Stimulated activated CD4-positive, alpha-beta T cell treated with anti-CD3 and anti-CD28 coated beads, Interleukin-15, amount 100 ng/mL, for 24 hours (primary cell): ENCODE measurements at places on chromosomes 13 and 19.

DNA sequence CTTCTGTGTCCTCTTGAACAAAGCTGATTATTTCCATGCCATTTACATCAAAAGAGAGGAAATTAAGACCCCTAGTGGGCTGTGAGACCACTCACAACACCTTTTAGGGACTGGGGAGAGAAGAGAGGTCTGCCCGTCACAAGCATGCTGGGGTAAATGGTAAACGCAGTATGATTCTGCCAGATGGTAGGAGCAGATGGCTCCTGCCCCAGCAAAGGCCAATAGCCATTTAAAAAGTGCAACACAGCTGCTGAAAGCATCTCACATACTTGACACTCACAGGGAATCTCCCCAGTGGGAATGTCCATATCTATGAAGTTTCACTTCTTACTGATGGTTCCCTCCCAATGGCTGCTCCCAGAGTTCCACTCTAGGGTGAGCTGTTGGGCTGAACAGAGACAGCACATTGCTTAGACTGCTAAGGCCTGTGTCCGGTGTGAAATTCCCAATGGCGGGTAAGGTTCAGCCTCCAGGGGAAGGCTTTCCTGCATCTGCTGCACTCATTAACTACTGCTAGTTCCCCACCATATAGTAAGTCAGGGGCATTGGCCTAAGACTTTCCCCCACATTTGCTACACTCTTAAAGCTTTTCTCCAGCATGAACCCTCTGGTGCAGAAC is 7.4 kb downstream of the ZNF671 start:
- DNase-seq, result no peak

- no peak for DNase-seq
Measured at GRCh38 chr19:1042689-1043511, 3.0 kb downstream of the ABCA7 start.

DNA sequence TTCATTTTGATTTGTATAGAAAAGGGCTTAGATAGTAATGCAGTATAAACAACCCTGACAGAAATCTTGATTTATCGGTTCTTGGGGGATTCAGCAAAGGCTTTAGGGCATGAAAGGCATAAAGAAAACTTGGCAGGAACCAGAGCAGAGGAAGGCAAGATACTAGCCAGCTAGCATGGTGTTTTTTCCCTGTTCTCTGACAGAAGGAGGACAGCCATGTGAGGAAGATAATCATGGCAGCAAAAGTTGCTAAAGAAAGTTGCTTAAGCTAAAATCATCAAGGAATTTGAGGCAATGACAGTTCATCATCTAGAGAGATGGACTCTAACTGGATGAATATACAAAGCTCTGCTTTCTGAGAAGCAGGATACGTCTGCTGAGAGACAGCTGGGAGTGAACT is 294.1 kb downstream of the KCNRG start:
- no peak for DNase-seq

DNA sequence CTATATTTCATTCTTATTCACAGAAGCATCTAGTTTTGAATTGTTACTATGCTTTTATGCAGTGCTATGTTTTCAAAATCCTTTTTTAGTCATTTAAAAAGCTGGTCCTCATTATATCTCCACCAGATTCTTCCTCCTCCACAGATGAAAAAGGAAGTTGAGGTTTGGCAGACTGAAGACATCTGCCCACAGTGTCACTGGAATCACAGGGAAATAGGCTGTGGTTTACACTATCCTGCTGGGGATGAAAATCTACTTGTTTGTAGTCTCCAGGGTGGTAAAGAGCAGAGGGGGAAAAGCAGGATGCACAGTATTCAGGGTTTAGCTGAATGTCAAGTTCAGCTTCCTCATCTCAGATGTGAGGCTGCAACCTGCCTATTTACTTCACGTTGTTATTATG is 351.2 kb downstream of the DNAJC15 start:
- no peak for DNase-seq

DNA sequence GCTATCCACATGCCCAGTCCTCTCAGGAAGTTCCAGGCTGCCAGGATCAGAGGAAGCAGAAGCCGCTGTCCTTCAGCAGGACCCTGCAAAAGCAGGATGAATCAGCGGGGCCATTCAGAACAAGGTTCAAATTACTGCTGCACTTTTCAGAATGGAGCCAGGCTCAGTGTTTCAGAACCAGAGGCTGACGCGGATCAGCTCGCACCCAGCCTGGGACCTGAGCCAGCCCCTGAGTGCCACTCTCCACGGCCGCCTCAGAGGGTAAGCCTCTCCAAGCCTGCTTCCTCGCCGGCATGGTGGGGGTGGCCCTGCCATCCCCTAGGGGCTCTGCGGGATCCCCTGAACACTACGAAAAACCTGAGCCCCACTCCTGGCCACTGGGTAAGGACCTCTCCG is 24.7 kb downstream of the RASA3 start:
- DNase-seq, result no peak

- DNase-seq, result no peak
Measured at GRCh38 chr19:40163541-40164129, 27.6 kb upstream of the MAP3K10 start.

DNA sequence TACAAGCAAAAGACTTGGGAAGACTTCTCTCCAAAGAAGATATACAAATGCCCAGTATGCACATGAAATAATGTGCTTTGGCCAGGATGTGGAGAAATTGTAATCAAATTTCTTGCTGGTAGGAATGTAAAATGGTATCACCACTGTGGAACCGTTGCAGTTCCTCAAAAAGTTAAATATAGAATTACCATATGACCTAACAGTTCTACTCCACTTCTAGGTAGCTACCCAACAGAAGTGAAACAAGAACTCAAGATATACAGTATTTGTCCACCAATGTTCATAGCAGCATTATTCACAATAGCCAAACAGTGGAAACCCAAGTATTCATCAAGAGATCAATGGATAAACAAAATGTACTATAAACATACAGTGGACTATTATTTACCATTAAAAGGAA is 95.0 kb upstream of the KLF5 start:
- DNase-seq, result no peak

DNA sequence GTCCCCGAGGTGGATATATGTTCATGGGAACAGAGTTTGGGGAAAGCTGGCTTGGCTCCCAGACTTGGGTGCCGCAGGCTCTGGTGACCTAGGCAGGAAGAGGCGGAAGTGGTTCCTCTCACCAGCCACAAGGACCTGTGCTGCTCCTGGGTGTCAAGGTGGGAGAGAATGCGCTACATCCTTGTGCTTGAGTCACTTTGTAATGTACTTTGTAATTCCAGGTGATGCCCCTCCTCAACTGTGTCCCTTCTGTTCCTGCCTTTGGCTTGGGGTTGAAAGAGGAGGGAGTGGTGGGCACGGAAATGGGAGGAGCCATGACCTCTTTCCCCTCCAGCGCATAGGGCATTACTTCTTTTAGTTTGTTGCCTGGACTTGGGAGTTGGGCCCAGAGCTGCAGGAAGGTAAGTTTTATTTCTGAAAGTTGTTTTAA is 10.9 kb downstream of the GARRE1 start:
- DNase-seq, result no peak

- DNase-seq, result no peak
Measured at GRCh38 chr13:112751617-112752016, 61.8 kb downstream of the ATP11A start.

DNA sequence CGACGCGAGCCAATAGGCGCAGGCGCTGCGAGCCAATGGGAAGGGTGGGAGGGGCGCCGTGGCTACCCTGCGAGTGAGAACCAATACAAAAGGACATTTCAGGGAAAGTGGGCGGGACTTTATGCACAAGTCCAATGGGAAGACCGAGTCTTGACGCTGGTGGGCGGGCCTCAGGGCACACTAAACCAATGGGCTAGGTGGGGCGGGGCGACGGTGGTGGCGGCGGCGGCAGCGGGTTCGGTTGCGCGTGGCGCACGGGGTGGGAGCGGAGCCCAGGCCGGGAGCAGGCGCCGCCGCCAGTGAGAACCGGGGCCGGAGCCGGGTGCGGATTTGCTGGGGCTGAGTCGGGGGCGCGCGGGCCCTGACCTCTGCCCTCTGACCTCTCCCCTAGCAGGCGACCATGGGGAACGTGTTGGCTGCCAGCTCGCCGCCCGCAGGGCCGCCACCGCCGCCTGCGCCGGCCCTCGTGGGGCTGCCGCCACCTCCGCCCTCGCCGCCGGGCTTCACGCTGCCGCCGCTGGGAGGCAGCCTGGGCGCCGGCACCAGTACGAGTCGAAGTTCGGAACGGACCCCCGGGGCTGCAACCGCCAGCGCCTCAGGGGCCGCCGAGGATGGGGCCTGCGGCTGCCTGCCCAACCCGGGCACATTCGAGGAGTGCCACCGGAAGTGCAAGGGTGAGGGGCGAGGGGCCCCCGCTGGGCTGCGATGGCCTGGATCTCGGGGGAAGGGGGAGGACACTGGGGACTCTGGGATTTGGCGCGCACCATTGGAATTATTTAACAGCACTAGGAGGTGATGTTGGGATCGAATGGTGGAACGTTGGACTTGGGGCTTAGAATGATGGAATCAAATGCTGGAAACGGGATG is at the start of gene TOMM40:
TSS of gene TOMM40 (plus strand) at position 239 of the 867 bp plus-strand sequence. CDS start at position 401, 162 bp downstream.
- DNase-seq, result peak; percentile 100

DNA sequence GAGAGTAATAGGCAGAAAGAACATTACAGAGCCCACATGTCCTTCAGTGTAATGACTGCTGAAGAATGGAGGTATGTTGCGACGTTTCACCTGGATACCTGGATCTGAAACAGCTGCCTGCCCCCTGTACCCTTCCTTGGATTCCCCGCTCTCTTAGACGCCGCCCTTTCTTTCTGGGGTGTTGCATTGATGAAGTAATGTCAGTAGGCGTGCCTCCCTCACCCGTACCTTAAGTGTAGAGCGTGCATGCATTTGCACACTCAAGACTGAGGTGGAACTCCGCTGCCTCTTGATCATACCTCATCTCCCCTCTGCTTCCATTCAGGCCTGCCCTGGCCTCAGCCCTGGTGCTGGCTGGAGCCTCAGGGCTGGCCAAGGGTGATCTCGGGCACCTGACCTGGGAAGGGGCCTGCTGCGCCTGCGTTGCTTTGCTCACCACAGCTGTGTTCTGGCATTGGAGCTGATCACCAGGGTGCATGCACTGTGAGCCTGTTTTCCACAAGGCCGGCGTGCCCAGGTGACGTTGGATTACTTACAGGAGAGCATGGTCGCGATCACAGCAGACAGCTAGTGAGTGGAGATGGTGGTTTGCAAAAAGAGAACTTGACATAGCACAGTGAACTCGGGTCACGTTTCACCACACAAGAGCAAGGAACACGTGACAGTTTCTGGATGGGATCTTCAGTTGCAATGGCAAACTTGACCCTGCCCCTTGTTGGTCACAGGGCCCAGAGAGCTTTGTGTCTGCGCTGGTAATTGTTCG is 99.0 kb downstream of the ARHGEF7 start:
- DNase-seq, result no peak

DNA sequence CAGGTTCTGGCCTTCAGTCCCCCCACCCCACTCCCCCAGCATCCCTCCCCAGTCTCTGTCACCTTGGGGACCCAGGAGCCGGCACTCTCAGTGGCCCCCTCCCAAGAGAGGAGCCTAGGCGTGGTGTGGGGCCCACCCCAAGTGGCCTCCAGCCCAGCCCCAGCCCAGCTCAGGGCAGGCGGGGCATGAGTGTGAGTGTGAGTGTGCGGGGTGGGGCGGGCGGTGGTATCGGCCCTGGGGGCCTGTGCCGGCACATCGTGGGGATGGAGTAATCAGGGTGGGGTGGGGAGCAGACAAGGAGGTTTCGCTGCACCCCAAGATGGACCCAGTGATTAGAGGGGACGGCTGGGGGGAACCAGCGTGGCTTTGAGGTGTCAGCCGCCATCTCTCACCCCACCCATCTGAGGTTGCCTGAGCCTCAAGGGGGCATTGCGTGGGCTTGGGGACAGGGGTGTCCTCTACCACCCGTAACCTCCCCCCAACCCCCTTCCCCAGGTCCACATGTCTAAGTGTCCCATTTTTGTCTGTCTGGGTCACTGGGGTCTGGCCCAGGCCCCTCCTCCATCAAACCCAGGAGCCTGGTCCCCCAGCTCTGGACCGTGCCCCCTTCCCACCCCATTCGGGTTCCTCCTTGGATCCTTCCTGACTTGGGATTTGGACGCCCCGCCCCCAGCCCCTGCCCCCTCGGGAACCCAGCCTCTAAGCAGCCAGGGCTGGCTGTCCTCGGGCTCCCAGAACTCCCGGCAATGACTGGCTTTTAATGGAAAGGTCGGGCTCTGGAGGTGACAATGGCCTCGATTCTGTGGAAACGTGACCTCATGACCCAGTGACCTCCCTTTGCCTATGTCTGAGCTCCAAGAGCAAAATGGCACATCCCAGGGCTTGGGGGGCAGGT is 6.9 kb upstream of the SULT2B1 start:
- DNase-seq, result no peak

DNA sequence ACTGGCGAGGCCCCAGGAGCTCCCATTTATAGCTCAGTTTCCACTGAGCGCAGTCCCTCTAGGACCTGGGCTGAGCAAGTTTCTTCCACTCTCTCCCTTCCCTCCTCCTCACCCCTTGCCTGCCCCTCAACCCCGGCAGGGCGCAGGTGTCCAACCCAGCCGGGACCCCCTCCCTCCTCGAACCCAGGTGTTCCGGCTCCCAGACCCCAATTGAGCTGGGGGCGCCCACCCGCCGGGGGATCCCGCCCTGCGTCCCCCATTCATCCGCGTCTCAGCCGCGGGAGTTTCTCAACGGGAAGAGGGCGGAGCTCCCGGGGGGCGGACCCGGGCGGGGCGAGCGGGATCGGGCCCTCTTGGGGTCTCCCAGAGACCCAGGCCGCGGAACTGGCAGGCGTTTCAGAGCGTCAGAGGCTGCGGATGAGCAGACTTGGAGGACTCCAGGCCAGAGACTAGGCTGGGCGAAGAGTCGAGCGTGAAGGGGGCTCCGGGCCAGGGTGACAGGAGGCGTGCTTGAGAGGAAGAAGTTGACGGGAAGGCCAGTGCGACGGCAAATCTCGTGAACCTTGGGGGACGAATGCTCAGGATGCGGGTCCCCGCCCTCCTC is at the start of gene KIRREL2:
TSS of gene KIRREL2 (plus strand) at position 366 of the 604 bp plus-strand sequence. CDS start at position 575, 209 bp downstream.
- peak; percentile 55 for DNase-seq

- peak; percentile 68 for DNase-seq
Measured at GRCh38 chr13:30421093-30422053, 920 bp upstream of the UBE2L5 start.

DNA sequence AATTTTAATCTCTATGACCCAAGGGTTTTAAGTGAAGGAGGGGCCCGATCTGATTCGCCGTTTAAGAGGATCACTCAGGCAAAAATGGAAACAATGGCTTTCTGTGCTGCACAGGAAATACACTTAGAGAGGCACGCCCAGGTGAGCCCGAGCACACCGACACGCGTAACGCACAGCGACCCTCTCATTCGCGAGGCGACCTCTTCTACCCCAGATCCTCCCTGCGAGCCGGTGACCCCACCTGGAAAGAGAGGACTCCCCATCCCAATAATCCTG is 216 bp downstream of the SH2D3A start:
- DNase-seq, result no peak

- DNase-seq, result no peak
Measured at GRCh38 chr19:12779162-12779993, 4.0 kb upstream of the HOOK2 start.

DNA sequence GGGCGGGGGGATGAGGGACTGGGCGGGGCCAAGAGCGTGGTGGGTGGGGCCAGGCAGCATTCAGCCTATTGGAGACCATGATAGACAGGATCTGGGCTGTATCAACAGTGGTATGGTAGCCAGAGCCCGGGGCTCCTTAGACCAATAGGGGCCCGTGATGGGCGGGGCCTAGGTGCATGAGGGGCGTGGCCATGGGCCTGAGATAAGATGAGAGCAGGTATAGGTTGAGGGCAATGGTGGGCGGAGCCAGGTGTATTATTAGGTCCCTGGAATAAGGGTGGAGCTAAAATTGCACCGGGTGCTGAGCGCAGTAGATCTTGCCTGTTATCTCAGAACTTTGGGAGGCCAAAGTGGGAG is 5.3 kb downstream of the ABCA7 start:
- peak; percentile 80 for DNase-seq

- DNase-seq, result no peak
Measured at GRCh38 chr13:72527333-72527732, 200.1 kb downstream of the MZT1 start.

GRCh38 chr13:49060678-49061387 is 85.1 kb downstream of the FNDC3A start:
- no peak for DNase-seq
